T-helper 17 cell (primary cell): ENCODE measurements at places on chromosomes 3 and 15. TPM values are rescaled to one million over a fixed set of nuclear protein-coding genes. Genes with fewer than 3 reads are reported as not detected.
A peak's percentile ranks its signal among the peaks of the same experiment; 100 is the strongest.

LRRIQ4 gene
- not detected for total RNA-seq

DNA sequence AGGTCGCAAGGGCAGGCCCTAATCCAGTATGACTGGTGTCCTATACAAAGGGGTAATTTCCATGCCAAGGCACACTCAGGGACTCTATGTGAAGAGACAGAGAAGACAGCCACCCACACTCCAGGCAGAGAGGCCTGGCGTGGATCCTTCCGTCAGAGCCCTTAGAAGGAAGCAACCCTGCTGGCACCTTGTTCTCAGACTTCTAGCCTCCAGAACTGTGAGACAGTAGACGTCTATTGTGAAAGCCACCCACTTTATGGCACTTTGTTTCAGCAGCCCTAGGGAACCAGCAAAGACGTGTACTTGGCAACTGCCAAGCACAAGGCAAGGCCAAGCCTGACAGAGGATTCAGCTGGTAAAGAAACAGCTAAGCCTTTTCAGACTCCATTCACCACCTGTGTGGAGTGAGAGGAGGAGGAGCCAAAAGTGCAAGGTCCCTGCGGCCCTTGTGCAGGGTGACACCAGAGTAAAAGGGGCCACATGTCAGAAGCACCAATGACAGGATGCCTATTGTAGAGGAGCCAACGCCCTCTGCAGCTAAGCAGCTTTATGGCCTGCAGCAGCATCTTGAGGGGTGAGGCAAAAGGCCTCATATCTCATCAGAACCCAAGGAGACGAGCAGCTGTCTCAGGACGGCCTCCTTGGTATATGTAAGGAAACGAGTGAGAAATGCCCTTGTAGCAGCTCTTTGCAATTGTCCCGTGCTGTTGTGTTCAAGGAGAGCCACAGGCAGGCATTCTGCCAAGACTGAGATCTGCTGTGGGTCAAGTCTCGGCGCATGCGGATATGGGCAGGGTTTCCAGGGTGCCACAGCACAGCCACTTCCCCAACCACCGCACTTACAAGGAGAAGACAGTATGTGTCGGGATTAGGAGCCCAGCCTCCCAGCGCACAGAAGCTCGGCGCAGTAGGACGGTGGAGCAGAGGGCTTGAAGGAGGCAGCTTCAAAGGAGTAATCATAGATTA is 121.5 kb upstream of the LIPC start:
- peaks cover 26% of the 10 kb centered on the region for H3K4me1 ChIP-seq
- no peaks in the 10 kb centered on the region for H3K36me3 ChIP-seq
- H3K27ac ChIP-seq, result no peak overlapping the region
- no peak for DNase-seq

SPESP1 gene
- total RNA-seq, result not detected

- peak overlapping the region; percentile 77 for H3K4me3 ChIP-seq
- no peaks in the 10 kb centered on the region for H3K27me3 ChIP-seq
- no peaks in the 10 kb centered on the region for H3K36me3 ChIP-seq
- peaks cover 72% of the 10 kb centered on the region for H3K4me1 ChIP-seq
- DNase-seq, result no peak
Measured at GRCh38 chr3:66483409-66483906, 17.4 kb downstream of the LRIG1 start.

STRIT1 gene
- not detected for total RNA-seq

FGF7 gene
- total RNA-seq, result 0.05 TPM

- H3K27ac ChIP-seq, result no peak overlapping the region
- peaks cover 6% of the 10 kb centered on the region for H3K36me3 ChIP-seq
- peaks cover 10% of the 10 kb centered on the region for H3K4me1 ChIP-seq
- peak; percentile 27 for DNase-seq
Measured at GRCh38 chr15:65077981-65078352, 1.4 kb downstream of the KBTBD13 start.

- H3K4me3 ChIP-seq, result no peak overlapping the region
- H3K36me3 ChIP-seq, result peaks cover 2% of the 10 kb centered on the region
- H3K27ac ChIP-seq, result peak overlapping the region; percentile 92
- H3K4me1 ChIP-seq, result peaks cover 43% of the 10 kb centered on the region
Measured at GRCh38 chr3:45980229-45980813, 15.3 kb downstream of the FYCO1 start.

- no peak overlapping the region for H3K27ac ChIP-seq
- H3K36me3 ChIP-seq, result peaks cover 3% of the 10 kb centered on the region
- H3K4me3 ChIP-seq, result no peak overlapping the region
- no peaks in the 10 kb centered on the region for H3K27me3 ChIP-seq
- no peak for DNase-seq
- peaks cover 17% of the 10 kb centered on the region for H3K4me1 ChIP-seq
Measured at GRCh38 chr3:128324911-128325592, 141.6 kb downstream of the DNAJB8 start.

- DNase-seq, result no peak
- no peaks in the 10 kb centered on the region for H3K4me1 ChIP-seq
- no peaks in the 10 kb centered on the region for H3K27me3 ChIP-seq
- no peak overlapping the region for H3K27ac ChIP-seq
- no peaks in the 10 kb centered on the region for H3K36me3 ChIP-seq
Measured at GRCh38 chr3:78907367-78907766, 860.4 kb downstream of the ROBO1 start.

DNA sequence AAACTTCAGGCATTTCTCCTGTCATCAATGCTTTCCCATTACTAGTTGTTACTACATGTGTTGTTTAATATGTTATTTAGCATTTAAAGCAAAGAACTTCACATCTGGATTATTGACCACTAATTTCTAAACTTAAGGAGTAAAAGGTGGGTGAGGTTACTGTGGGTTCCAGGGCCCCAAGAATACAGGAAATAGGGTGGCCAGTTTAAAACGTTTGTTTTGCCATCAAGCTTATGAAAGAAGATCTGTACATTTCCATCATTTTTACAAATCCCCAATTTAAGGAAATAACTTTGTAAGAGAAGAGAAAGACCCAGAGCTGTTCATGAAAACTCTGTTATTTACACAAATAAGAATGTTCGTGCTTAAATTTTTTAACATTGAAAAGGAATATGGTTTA is 54.5 kb upstream of the ACKR4 start:
- H3K4me1 ChIP-seq, result peaks cover 4% of the 10 kb centered on the region
- peak overlapping the region; percentile 19 for H3K27ac ChIP-seq
- peaks cover 4% of the 10 kb centered on the region for H3K36me3 ChIP-seq
- H3K27me3 ChIP-seq, result no peaks in the 10 kb centered on the region
- no peak for DNase-seq

DNA sequence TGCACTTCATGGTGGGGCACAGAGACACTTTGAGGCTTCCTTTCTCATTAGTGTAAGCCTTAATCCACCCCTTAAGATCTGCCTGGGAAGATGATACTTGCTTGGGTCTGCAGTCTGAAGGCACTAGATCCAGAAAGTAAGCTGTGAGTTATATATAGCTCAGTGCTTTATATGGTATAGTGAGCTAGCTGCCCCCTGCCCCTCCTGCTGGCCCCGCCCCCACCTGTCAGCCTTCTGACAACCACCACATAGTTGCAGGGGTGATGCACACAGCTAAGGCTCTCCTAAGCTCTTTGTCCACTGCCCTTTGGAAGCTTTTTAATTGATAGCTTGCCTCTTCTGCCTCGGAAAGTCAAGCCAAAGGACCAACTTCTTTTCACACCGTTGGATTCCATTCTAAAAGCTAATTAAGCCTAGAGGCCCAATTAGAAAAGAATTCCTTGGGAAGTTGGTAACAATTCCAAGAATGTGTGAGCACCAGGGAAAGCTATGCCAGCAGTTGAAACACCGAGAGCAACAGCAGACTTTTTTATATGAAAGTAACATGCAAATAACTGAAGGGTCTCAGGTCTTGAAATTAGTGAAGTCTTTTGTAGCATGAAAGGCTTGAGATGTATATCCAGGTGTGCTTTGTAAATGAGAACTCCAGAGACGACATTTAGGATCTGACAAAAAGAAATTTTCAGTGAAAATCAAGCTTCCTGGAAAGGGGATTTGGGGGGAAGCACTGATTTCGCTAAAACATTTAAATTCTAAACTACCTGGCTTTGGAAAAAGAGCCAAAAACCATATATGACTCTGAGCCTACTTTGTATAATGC is 2.3 kb downstream of the TPM1 start:
- no peak overlapping the region for H3K27ac ChIP-seq
- H3K4me3 ChIP-seq, result no peak overlapping the region
- peaks cover 5% of the 10 kb centered on the region for H3K36me3 ChIP-seq
- peaks cover 69% of the 10 kb centered on the region for H3K27me3 ChIP-seq
- peaks cover 27% of the 10 kb centered on the region for H3K4me1 ChIP-seq

- DNase-seq, result no peak
- H3K27me3 ChIP-seq, result peaks cover 58% of the 10 kb centered on the region
- H3K4me3 ChIP-seq, result no peak overlapping the region
Measured at GRCh38 chr15:29570121-29570947, 251.9 kb downstream of the TJP1 start.

DNA sequence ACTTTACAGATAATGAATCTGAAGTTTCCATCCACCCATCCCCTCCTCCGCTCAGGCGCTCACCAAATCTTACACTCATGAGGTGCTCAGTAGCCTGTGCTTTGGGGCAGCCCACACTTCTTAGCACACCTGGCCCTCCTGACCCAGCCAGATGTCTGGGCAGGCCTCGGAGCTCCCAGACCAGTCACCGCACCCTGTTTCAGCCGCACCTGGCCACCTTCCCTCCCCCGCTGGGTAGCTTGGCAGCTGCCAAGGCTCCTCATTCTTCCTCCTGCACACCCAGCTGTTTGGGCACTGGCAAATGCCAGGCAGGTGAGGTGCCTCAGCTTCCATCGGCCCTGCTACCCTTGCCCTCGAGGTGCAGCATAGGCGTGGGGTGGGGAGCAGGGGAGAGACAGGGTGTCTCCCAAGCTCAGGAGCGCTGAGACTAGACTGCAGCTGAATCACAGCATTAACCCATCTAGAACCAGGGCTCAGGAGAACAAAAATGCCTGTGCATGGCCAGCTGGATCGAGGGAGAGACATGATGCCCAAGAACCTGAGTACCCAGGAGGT is 45.8 kb downstream of the CDC25A start:
- no peak overlapping the region for H3K27ac ChIP-seq
- H3K4me3 ChIP-seq, result no peak overlapping the region
- peaks cover 4% of the 10 kb centered on the region for H3K4me1 ChIP-seq
- H3K27me3 ChIP-seq, result no peaks in the 10 kb centered on the region
- no peak for DNase-seq

RETNLB gene
- not detected for total RNA-seq

C2CD4B gene
- 1.3 TPM for total RNA-seq

DNA sequence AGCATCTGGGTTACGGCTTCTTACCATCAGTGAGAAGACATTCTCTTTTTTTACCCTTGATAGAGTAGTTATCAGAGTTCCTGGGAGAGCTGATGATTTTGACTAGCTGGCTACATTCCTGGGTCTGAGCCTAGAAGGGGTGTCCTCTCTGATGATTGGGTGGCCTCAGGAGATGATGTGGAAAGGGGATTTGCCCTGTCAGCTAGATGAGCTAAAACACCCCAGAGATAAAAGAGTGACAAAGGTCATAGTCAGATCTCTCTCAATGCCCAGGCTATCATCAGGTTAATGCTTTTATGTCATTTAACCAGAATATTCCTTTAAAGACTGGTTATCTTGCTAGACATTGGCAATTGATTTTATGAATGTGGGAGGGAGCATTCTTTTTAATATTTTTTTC is 130.2 kb downstream of the KCNAB1 start:
- no peak overlapping the region for H3K27ac ChIP-seq
- peaks cover 53% of the 10 kb centered on the region for H3K27me3 ChIP-seq
- H3K36me3 ChIP-seq, result no peaks in the 10 kb centered on the region
- H3K4me3 ChIP-seq, result no peak overlapping the region
- no peak for DNase-seq

C3orf20 gene
- total RNA-seq, result 0.42 TPM

- H3K27ac ChIP-seq, result no peak overlapping the region
- H3K4me3 ChIP-seq, result no peak overlapping the region
- no peak for DNase-seq
- no peaks in the 10 kb centered on the region for H3K36me3 ChIP-seq
- H3K27me3 ChIP-seq, result no peaks in the 10 kb centered on the region
Measured at GRCh38 chr3:146928421-146929059, 323.4 kb upstream of the PLSCR5 start.

GABRR3 gene
- total RNA-seq, result not detected

GRCh38 chr3:103730744-103731143 is 1295.9 kb downstream of the ZPLD1 start:
- H3K27me3 ChIP-seq, result no peaks in the 10 kb centered on the region
- no peak for DNase-seq
- no peaks in the 10 kb centered on the region for H3K36me3 ChIP-seq
- H3K4me1 ChIP-seq, result no peaks in the 10 kb centered on the region

UMPS gene
- total RNA-seq, result 12.1 TPM

GRCh38 chr3:123390865-123391600 is 57.9 kb downstream of the ADCY5 start:
- H3K36me3 ChIP-seq, result no peaks in the 10 kb centered on the region
- H3K4me3 ChIP-seq, result no peak overlapping the region
- peaks cover 48% of the 10 kb centered on the region for H3K27me3 ChIP-seq

- no peaks in the 10 kb centered on the region for H3K27me3 ChIP-seq
- H3K27ac ChIP-seq, result no peak overlapping the region
- no peaks in the 10 kb centered on the region for H3K36me3 ChIP-seq
Measured at GRCh38 chr15:47437491-47437890, 279.8 kb upstream of the SEMA6D start.

DNA sequence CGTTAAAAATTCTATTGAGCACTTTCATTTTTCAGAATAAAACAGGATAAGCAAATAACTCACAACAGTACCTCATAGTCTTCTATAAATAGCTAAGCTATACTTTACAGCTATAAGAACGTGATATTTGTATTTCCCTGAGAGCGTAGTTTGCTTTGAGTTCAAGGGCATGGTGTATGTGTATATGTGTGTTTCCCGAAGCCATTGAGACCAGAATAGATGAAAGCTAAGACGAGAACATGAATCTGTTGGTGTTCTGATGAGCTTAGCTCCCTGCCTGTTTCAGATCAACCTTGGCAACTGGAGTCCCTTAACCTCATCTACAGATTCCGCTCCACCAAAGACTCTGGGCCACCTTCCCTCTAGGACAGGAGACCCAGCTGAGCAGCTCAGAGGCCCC is 59.5 kb upstream of the MCF2L2 start:
- no peak overlapping the region for H3K4me3 ChIP-seq
- H3K27me3 ChIP-seq, result no peaks in the 10 kb centered on the region
- no peak overlapping the region for H3K27ac ChIP-seq
- H3K4me1 ChIP-seq, result peaks cover 7% of the 10 kb centered on the region
- H3K36me3 ChIP-seq, result peaks cover 3% of the 10 kb centered on the region

DNA sequence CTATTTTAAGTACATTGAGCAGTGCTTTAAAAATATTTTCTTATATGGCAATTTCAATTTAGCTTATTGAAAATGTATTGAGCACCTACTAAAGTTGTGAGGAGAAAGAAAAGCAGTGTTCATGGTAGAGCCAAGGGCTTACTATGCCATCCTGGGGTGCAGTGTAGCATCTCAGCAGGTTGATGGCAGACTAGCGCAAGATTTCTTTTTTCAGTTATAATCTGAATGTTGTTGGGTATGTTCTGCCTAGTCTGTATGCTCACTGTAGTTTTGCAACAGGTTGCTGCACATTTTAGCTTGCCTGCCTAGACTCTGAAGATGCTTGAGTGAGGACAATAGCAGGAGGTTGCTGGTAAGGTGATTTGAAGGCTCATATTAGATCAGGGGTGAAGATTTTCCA is 103.1 kb upstream of the UNC13C start:
- H3K4me1 ChIP-seq, result no peaks in the 10 kb centered on the region
- H3K4me3 ChIP-seq, result no peak overlapping the region
- DNase-seq, result no peak
- no peaks in the 10 kb centered on the region for H3K36me3 ChIP-seq
- H3K27ac ChIP-seq, result no peak overlapping the region

XIRP1 gene
- not detected for total RNA-seq

TMCC1 gene
- total RNA-seq, result 29.3 TPM

CISH gene
- total RNA-seq, result 28.3 TPM

- peak within 1 kb of the TSS; percentile 96 for H3K4me3 ChIP-seq
- H3K27ac ChIP-seq, result peak within 1 kb of the TSS; percentile 93
Measured at GRCh38 chr3:49017971-49018706, at the start of gene DALRD3. Gene DALRD3 (minus strand): TSS chr3:49018580. CDS start chr3:49018564, 16 bp downstream.
